GM12891 (cell line): ENCODE measurements at places on chromosomes 6 and 20.

GRCh38 chr6:126811321-126811720 is 307.1 kb upstream of the RSPO3 start:
- DNase-seq: no peak

- DNase-seq: no peak
Observed at GRCh38 chr20:14562981-14563380, 225.6 kb upstream of the FLRT3 start.

- no peak for DNase-seq
Observed at GRCh38 chr6:88574031-88574430, 389.4 kb downstream of the RNGTT start.

GRCh38 chr6:37251211-37251780 is 6.3 kb upstream of the TBC1D22B start:
- no peak for DNase-seq

DNA sequence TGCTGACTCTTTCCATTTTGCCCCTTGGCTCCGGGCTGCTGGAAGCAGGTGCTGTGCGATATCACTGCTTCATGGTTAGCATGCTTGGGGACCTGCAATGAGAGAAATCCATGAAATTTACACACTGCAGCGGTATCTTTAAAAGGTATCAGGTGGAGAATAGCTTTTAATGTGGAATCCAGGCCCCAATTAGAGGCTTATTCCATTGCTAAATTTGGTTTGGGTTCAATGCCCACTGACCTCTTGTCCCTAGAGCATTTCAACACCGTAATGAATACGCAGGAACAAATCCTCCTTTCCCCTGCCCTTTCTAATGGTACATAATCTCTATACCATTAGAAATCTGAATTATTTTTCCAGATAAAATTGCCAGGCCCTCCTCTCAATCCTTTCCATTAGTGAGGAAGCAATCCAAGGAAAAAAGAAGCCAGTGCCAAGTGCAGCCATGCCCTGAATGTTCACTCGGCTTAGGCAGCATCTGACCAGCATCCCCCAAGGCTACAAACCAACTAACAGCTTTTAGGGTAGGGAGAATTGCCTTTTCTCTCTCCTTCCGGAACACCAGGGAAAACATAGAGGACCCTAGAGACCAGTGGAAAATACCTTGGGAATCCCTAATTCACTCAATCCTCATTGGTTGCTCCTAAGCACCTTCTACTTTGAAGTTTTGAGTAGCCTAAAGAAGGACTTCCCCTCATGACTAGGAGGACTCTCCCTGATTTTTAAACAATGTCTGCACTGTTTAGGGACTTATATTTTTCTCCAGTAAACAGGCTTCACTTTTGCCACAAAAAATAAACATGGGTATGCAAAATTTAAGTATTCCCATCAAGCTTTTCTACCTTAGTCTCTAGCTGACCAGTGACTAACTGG is 143.1 kb downstream of the QRSL1 start:
- no peak for DNase-seq

DNA sequence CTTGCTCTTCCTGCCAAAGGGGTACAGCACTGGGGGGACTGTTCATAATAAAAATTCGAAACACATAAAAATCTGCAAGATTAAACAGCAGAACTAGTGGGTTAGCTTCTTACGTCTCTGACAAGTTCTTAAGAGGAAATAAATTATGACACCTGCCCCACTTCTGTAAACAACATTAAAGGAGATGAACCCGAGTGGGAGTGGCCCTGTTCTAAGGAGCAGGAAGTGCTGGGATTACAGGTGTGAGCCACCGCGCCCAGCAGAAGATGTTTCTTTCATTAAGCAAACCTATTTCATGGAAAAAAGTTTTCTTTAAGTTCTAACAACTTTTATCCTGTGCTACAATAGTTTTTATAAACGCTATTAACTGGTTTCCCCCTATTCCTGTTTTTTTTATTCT is 24.6 kb downstream of the USP45 start:
- DNase-seq: no peak

DNA sequence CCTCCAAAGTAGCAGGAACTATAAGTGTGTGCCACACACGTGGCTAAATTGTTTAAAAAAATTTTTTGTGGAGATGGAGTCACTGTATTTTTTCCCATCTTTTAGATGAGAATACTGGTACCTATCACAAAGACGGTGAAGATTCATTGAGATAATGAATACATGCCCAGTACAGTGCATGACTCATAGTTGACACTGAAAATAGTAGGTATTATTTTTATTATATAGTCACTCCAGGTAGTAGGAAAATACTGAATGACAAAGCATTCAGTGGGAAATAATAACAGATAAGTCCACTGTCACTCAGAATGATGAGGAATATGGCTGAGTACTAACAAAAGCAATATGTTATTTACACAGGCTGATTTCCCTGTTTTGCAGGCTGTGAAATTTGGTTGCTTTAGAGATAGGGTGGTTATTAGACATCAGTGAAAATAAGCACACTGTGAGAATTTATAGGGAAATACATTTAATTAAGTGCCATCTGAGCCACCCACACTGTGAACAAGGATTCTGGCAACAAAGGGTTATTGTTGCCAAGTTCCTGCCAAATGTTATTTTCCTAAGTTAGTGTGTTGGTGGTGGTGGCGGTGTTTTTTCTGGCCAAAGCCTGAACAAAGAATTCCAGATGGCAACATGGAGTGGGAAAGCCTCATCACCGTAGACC is 129.8 kb upstream of the FOXQ1 start:
- DNase-seq: no peak

- no peak for DNase-seq
Observed at GRCh38 chr6:137237413-137238170, 18.4 kb upstream of the IFNGR1 start.

- no peak for DNase-seq
Observed at GRCh38 chr6:90127595-90127994, 169.0 kb downstream of the BACH2 start.

- no peak for DNase-seq
Observed at GRCh38 chr20:34921436-34921835, 34.2 kb downstream of the GSS start.

DNA sequence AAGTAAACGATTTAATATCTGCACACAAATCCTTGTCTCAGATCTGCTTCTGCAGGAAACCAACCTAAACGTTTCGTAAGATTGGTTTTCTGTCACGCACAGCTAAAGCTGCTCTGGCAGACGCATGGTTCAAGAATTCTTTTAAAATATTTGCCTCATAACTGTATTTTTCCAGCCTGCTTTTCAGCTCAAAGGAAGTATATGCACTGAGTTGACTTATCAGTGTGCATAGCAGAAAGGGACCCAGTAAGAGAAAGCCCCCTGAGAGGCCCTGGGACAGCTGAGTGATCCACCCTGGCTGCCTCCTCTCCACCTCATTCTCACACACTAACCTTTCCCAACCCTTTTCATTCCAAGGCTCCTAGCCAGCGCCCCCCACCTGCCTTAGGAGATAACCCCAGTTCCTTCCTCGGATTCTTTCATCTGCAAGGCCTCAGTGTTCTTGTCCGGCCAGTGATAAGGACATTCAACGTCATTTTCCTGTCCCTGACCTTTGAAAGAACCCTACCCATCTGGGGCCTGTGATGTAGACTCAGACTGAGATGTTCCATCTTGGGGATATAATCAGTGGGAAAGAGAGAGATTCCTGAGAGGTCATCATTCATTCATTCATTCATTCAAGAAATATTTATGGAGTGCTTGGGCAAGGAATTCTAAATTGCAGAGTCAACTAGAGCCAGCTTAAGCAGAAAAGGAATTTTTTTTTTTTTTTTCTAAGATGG is 22.4 kb upstream of the SLC9A8 start:
- DNase-seq: no peak

- no peak for DNase-seq
Observed at GRCh38 chr20:43731469-43731868, 4.7 kb upstream of the GTSF1L start.

GRCh38 chr6:27861861-27862260 is 50.3 kb downstream of the OR2B2 start:
- no peak for DNase-seq
